ENCODE measurements at places on chromosomes 11 and 22.

GRCh38 chr22:21585389-21585788, 17.9 kb downstream of the UBE2L3 start:
- DNase-seq: peak; percentile 9

- DNase-seq: no peak
Measured at GRCh38 chr11:8097468-8097867, 16.5 kb downstream of the TUB start.

- DNase-seq: no peak
Measured at GRCh38 chr22:43706571-43707328, 105.4 kb downstream of the EFCAB6 start.

- DNase-seq: no peak
Measured at GRCh38 chr22:35638001-35638400, 10.2 kb upstream of the APOL6 start.

DNA sequence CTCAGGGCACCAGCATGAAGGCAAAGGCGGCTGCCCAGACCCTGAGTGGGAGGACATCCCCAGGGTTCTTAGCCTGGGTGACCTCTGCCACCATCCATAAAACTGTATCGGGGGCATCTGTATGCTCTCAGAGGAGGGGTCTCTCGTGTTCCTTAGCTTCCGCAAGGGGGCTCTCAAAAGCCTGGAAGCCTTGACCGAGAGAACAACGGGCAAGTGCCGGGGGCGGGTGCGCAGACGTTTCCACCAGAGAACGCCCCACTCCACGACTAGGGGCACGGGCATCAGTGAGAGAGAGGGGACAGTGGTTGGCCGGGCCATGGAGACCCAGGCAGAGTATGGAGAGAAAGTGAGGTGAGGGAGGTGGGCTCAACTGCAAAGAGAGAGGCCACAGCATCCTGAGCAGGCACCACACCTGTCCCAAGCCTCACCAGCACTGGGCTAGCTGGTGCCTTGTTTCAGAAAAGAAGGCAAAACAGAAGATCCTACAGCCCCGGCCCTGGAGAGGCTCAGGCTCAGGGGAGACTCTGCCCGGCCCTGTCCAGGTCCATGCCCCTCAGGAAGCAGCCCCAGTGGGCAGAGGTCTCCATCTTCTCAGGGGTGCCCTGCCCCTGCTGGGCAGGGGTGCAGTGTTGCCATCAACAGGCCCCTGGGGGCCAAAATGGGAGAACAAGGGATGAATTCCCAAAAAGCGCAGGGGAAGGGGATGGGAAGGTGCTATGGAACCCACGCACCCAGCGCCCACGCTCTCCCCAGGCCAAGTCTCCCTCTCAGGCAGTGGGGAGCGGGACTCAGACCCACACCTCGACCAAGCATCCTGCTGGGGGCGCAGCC, 5.9 kb downstream of the TSPAN32 start:
- DNase-seq: no peak

GRCh38 chr11:100955318-100955717, 174.3 kb downstream of the PGR start:
- no peak for DNase-seq

GRCh38 chr11:35494957-35495490, 30.4 kb downstream of the PAMR1 start:
- no peak for DNase-seq

GRCh38 chr11:133147625-133148024, 384.7 kb downstream of the OPCML start:
- DNase-seq: no peak

GRCh38 chr11:121281698-121282097, 10.9 kb upstream of the SC5D start:
- no peak for DNase-seq

GRCh38 chr11:129428557-129428956, 52.9 kb downstream of the BARX2 start:
- no peak for DNase-seq

DNA sequence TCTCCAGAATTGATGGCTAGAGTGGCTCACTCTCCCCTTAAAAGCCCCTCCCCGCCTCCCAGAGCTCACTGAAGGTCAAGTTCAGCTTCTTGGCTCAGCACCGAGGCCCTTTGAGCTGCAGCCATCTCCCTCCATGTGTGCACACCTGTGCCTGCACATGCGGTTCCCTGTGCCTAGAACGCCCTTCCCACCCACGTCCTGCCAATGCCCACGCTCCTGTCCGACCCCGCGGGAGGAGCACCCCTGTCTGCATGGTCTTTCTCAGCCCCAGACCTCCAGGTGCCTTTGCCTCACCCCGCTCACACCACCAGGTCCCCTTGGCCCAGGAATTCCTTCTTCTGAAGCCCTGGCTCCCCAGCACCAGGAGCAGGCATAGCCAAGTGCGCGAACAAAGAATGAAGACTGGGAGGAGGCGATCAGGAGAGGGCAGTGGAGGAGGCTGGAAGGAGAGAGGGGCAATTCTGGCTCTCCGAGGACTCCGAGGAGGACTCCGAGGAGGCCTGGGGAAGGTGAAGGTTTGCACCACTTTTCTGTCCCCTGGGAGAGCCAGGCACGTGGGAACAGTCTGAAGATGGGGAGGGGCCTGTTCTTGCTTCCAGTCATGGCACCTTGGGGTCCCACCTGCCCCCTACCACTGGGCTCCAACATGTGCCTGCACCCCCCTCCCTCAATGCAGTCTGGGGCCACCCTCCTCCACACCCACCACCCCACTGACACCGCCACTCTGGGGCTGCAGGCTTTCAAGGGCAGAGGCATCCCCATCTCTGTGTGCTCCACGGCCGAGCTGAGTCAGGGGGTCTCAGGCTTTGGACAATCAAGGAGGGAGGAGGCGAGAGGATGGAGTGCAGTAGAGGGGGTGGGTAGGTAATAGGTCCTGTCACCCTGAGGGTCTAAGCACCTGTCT, 17.7 kb downstream of the IGF2 start:
- no peak for DNase-seq

GRCh38 chr22:37394341-37394740, 32.9 kb downstream of the ELFN2 start:
- DNase-seq: no peak

DNA sequence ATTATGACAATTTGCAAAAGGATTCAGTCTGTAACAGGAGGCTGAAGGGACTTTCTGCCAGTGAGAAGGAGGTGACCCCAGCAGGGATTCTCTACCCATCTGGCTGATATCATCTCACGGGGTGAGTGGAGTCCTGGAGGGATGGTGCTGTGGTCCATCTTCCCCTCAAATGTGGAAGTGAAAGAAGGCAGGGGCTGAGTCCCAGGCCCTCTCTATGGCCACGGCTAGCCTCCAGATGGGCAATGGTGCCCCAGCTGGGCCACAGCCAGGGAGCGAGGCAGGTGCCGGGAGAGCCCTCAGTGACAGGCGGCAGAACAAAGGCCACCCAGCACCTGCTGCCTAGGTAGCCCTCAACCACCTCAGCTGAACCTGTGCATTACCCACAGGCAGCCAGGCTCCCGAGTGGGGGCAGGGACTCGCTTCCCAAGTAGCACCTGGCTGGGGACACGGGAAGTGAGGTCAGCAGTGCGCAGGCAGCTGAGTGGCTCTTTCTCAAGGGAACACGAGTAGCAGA, 6.7 kb downstream of the NECTIN1 start:
- DNase-seq: no peak

DNA sequence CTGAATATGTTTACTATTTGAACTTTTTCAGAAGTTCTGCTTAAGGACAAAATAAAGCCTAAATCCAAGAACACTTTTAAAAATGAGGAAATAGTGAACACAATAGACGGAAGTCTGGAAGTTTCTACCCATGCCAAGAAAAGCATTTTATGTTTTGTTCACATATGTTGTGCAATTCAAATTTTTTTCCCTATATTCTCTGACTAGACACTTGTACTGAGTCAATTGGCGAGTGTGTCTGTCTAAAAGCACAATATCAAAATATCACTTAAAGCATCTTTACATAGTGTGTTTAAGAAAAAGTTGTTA, 29.2 kb downstream of the INCENP start:
- no peak for DNase-seq

- DNase-seq: no peak
Measured at GRCh38 chr22:39220890-39221850, 23.6 kb downstream of the PDGFB start.

GRCh38 chr11:70670676-70671034, 272.3 kb downstream of the CTTN start:
- DNase-seq: no peak

DNA sequence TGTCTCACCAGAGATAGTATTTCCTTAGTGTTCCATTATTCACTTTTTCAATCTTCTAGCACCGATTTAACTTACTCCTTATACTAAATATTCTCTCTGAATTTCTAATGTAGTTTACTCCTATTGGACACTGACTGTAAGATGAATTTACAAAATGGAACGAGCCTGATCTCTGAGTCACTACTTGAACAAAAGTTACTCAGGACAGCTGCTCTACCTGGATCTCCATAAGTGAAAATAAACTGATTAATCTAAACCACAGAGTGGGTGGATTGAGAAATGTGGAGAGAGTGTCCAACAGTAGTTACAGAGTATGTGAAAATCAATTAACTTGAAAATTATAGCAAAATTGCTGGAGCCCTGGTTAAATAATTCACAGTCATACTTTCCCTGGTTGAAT, 141.7 kb upstream of the CHORDC1 start:
- no peak for DNase-seq

- no peak for DNase-seq
Measured at GRCh38 chr11:28223577-28223976, 115.4 kb downstream of the METTL15 start.

GRCh38 chr22:40385036-40385782, 14.8 kb downstream of the SGSM3 start:
- DNase-seq: no peak

GRCh38 chr22:27022896-27023361, 365.5 kb downstream of the MIAT start:
- DNase-seq: no peak

GRCh38 chr11:103241574-103241973, 132.3 kb downstream of the DYNC2H1 start:
- no peak for DNase-seq

DNA sequence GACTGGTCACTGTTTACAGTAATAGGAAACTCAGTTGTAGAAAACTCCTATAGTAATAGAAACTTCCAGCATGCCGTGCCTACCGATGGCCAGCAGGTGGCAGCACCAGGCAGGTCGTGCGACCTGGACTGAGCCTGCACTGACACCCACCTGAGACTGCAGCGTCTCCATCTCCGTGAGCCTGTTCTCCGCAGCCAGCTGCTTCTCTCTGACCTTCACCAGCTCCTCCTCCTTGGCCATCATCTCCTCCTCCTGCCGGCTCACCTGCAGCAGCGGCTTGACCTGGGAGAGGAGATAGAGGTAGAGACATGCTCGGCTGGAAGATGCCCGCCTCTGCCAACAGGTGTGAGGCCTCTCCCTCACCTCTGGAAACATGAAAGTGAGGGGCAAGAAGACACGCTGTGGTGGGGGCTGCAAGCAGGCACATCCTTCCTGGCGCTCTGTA, 48.5 kb downstream of the APOL1 start:
- DNase-seq: peak; percentile 88

GRCh38 chr22:24201681-24202614, 20.7 kb downstream of the SUSD2 start:
- DNase-seq: no peak

DNA sequence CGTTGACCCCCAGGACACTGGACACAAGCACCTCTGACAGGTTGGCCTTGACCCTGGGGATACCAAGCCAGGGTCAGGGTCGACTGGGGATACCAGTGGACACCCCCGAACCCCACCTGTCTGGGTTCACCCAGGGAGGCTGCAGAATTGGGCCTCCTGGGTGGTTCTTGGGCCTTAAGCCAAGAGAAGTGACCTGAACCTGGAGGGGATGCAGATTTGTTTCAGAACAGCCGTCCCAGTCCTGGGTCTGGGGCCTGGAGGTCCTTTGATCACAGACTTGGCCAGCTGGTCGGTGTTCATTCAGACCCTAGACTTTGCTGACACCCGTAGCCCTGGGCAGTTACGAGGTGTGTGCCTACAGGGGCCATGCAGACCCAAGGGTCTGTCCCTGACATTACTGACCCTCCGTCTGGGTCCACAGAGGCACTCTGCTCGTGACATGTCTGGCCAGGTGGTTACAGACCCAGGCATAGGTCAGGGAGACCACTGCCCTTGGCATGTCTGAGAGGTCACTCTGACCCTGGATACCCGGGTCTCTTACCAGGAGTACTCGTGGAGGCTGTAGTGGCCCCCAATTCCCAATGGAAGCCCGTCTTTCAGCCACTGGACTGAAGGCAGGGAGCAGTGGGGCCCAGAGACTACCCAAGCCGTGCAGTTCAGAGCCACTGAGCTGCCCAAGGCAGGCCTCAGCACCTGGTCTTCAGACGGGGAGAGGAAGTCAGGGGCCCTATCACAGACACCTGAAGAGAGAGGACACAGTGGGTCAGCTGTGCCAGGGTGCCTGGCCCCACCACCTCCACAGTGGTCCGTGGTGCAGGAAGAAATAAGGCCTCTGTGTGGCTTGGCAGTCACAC, 6.4 kb downstream of the SIGIRR start:
- no peak for DNase-seq

DNA sequence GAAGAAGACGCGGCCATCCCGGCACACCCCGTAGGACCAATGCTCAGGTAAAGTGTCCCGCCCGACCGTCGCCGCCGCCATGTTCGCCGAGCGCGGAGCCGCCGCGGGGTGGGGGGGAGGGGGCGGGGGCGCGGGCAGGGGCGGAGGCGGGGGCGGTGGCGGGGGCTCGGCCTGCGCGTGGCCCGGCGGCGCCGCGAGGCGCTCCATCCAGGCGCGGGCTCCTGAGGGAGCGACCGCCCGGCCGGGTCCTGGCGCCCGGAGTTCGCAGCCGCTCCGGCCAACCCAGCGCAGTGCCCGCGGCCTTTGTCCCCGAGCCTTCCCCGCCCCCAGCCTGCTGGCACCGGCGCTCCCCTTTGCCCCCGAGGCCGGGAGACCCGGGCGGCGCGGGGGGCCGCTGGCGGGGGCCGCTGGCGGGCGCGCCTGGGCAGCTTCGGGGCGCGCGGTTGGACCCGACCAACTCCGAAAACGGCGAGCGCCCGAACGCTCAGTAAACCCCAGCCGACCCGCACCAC, at the start of gene PLEKHA7:
Gene PLEKHA7 (minus strand): TSS at position 94 of the 512 bp plus-strand sequence. CDS start 13 bp downstream, at position 81.
- peak; percentile 78 for DNase-seq

GRCh38 chr11:121449123-121449522, 3.0 kb upstream of the SORL1 start:
- DNase-seq: no peak

DNA sequence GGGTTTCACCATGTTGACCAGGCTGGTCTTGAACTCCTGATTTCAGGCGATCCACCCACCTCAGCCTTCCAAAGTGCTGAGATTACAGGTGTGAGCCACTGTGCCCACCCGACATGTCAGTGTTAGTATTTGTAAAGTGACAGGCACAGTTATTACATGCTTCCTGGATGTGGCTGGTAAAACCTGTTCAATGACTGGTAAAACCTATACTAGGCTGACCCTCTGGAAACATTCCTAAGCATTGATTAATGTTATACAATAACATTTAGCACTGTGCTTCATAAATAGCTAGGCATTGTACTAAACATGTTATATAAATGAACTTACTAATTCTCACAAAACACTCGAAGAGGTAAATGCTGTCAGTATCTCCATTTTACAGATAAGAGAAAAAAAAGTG, 20.9 kb upstream of the JHY start:
- no peak for DNase-seq

GRCh38 chr11:64224891-64225607, 937 bp downstream of the TRPT1 start:
- DNase-seq: no peak

Measured in D341Med (cell line).